Left lobe of liver (tissue), 2 donors: ENCODE measurements at places on chromosomes 5 and 9. TPM values are rescaled to one million over a fixed set of nuclear protein-coding genes. Genes with fewer than 3 reads are reported as not detected.

DNA sequence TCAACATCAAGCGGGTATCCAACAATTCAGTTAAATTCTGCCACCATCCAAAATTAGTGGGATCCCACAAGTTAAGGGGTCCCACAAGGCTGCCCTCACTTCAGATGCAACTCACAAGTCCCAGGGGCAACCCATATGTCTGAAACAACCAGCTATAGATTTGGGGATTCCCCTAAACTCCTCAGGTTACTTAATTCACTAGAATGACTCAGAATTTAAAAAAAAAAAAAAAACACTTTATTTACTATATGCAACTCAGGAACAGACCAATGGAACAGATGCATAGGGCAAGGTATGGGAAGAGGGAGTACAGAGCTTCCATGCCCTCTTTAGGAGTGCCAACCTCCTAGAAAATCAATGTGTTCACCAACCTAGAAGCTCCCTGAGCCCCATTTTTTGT lies 15.1 kb downstream of the AUH start:
- DNase-seq: no peak

GRCh38 chr5:170846416-170846815 lies 15.4 kb upstream of the RANBP17 start:
- no peak for DNase-seq

- no peak for DNase-seq
These were observed 40.4 kb downstream of the LIX1 start for GRCh38 chr5:97102010-97102470.

- DNase-seq: no peak
These were observed 1.7 kb downstream of the PRDM6 start for GRCh38 chr5:123090661-123091297.

- no peak for DNase-seq
These were observed 19.4 kb upstream of the GRPEL2 start for GRCh38 chr5:149325894-149326293.

GRCh38 chr5:1227667-1228066 lies 2.5 kb downstream of the SLC6A18 start:
- no peak for DNase-seq

DNA sequence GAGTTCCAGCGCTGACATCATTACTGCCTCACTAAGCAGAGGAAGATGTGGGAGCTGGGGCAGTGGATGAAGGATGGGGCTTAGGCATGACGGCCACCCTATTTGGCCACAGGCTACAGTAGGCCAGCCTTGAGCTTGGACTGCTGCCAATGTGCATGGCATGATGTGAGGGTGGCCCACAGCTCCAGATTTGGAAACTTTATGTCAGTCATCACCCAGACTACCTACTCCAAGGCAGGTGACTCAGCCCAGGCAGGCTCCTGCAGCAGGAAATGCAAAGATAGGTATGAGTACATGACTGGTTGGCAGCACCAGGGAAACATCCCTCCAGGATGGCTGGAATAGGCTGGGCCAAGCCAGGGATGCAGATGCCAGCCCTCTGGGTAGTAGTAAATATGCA lies 303.6 kb downstream of the SPOCK1 start:
- DNase-seq: no peak

DNA sequence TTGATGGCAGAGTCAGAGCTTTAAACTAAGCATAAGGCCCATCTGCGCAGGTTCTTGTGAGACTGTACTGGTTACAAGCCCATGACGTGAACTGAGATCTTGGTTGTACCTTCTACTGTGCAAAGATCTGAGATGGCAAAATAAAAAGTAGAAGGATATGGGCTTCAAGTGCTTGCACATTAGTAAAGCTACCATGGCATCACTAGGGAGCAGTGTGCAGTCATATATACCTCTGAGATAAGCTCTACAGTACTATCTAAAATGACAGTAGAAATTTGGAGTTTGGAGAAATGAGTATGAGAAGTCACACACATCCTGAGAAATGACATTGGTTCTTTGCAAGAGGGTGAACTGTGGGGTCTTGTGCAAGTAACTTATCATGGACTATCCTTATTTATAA lies 408.2 kb upstream of the PRR16 start:
- DNase-seq: no peak

GRCh38 chr5:126746290-126746689 lies 30.6 kb upstream of the LMNB1 start:
- no peak for DNase-seq

DNA sequence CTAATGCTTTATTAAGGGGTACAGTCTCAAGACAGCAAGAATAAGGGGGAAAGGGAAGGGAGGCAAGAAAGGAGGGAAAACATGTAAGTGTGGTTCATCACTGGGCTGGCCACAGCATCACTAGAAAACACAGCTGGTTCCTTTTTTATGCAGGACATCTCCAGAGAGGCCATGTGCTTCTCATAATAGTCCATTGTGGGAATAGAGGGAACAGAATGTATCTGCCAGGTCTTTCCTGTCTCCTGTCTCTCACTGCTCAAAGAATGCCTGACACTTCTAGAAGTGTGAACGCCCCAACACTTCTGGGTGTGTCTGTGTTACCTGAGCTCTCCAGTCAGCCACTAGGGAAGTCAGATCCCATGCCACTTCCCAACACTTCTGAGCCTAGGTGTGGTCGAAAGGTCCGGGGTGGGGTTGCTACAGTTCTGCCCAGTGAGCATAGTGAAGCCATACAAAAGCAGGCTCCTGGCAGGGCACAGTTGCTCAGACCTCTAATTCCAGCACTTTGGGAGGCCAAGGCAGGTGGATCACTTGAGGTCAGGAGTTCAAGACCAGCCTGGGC lies 255.6 kb upstream of the SLC30A5 start:
- no peak for DNase-seq

GRCh38 chr5:7186818-7187217 lies 209.1 kb upstream of the ADCY2 start:
- DNase-seq: no peak

DNA sequence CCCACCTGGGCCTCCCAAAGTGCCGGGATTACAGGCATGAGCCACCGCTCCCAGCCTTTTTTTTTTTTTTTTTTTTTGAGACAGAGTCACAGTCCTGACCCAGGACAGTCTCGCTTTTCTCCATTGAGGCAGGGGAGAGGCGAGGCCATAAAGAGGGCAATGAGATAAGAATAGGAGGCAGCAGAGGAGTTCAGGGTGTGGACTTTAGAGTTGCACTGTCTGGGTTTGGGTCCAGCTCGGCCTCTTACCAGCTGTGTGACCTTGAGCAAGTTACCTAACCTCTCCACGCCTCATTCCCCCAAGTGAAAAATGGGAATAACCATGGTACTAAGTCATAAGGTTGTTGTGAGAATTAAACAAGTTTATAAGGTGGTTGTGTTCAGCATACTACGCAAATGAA lies 24.6 kb upstream of the ANKH start:
- DNase-seq: no peak

- DNase-seq: no peak
These were observed 63.5 kb upstream of the HAND1 start for GRCh38 chr5:154541553-154541952.

GRCh38 chr9:121797081-121797480 lies 145.6 kb downstream of the DAB2IP start:
- DNase-seq: no peak

DNA sequence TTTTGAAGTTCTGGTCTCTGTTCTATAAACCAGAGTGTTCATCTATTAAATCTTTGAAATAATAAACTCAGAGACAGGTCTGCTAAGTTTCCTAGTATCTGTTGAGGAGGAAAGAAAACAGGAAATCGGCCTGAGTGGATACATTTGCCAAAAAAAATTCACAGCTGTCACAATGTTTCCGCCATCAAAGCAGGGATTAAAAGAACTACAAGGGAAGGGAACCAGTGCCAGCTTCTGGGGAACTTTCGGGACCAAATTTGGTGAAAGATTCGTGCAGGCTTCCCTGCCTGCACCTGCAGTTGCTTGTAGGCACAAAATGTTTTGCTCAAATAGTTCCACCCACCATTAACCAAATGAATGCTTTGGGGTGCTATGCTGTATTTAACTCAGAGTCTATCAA lies 267.5 kb downstream of the MSX2 start:
- no peak for DNase-seq

DNA sequence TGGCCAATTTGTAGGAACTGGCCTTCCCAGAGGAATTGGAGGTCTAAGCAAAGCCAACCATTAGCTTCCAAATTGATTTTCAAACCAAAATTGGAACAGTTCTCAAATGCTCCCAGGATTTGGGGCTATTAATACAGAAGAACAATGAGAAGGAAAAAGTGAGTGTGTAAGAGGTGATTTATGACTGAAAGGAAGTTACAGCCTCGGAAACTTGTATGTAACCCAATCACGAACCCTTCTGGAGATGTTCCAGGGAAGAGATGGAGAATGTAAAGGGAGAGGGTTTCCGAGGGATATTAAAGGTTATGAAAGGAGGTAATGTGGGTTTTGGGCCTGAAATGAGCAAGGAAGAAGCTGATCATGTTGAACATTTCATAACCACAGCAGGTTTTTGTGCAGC lies 93.2 kb upstream of the CXCL14 start:
- DNase-seq: no peak

DNA sequence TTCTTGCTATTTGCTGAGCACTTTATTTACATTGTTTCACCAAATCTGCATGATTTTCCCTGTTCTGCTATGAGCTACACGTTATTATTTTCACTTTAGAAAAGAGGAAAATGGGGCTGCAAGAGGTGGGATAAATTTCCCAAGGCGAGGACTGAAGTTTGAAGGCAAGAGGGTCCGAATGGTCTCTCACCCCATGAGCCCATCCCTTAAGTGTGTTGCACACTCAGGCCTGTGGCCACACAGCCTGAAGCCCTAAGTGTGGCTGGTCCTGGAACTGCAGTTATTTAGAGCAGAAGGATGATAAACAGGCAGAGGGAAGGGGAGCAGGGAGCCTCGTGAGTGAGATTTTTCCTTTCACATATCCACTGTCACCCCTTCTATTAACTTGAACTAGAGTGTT lies 7.8 kb downstream of the PDE8B start:
- DNase-seq: no peak

DNAJC18 gene
- total RNA-seq: 0.63 TPM

STPG3 gene
- total RNA-seq: not detected

IRGM gene
- not detected for total RNA-seq

STK32A gene
- total RNA-seq: 0.23 TPM

FAM169A gene
- total RNA-seq: 3.4 TPM

ENC1 gene
- total RNA-seq: 5.8 TPM

SLC4A9 gene
- 0.10 TPM for total RNA-seq

SLC25A51 gene
- total RNA-seq: 5.6 TPM

PCDHGB4 gene
- total RNA-seq: 2.2 TPM

TMOD1 gene
- total RNA-seq: 10.6 TPM

DMRT3 gene
- total RNA-seq: not detected

DMGDH gene
- total RNA-seq: 119 TPM

ITGA2 gene
- total RNA-seq: 0.30 TPM

SLC30A5 gene
- 24.7 TPM for total RNA-seq

TXNDC8 gene
- total RNA-seq: not detected

SERF1B gene
- 6.2 TPM for total RNA-seq
